ENCODE measurements at places on chromosomes 4 and X. TPM values are rescaled to one million over a fixed set of nuclear protein-coding genes. Genes with fewer than 3 reads are reported as not detected.

FGD1 gene
- total RNA-seq: 2.9 TPM

CXCL11 gene
- total RNA-seq: 0.52 TPM

IQSEC2 gene
- total RNA-seq: 30.3 TPM

FHIP1A gene
- total RNA-seq: 20.8 TPM

SPIN4 gene
- total RNA-seq: 3.9 TPM

USP51 gene
- total RNA-seq: 0.99 TPM

PITX2 gene
- total RNA-seq: not detected

LEF1 gene
- 1.6 TPM for total RNA-seq

UBA6 gene
- 13.7 TPM for total RNA-seq

IL13RA2 gene
- total RNA-seq: not detected

AKAP4 gene
- not detected for total RNA-seq

TCEAL9 gene
- total RNA-seq: 37.9 TPM

VCX3A gene
- total RNA-seq: not detected

GLRA3 gene
- total RNA-seq: 0.26 TPM

FHL1 gene
- total RNA-seq: 40.2 TPM

PHOX2B gene
- not detected for total RNA-seq

CLTRN gene
- total RNA-seq: 1.6 TPM

EDNRA gene
- total RNA-seq: 1.3 TPM

- no peak overlapping the region for H3K4me3 ChIP-seq
- DNase-seq: no peak
- H3K36me3 ChIP-seq: no peaks in the 10 kb centered on the region
- no peak overlapping the region for H3K27ac ChIP-seq
- no peaks in the 10 kb centered on the region for H3K27me3 ChIP-seq
Measured at GRCh38 chr4:20752641-20753040, 52.4 kb downstream of the PACRGL start.

- peak; percentile 17 for DNase-seq
- no peak overlapping the region for H3K4me3 ChIP-seq
- H3K36me3 ChIP-seq: no peaks in the 10 kb centered on the region
- H3K4me1 ChIP-seq: peaks cover 21% of the 10 kb centered on the region
- H3K27me3 ChIP-seq: no peaks in the 10 kb centered on the region
Measured at GRCh38 chr4:1369479-1370079, 22.6 kb downstream of the UVSSA start.

DNA sequence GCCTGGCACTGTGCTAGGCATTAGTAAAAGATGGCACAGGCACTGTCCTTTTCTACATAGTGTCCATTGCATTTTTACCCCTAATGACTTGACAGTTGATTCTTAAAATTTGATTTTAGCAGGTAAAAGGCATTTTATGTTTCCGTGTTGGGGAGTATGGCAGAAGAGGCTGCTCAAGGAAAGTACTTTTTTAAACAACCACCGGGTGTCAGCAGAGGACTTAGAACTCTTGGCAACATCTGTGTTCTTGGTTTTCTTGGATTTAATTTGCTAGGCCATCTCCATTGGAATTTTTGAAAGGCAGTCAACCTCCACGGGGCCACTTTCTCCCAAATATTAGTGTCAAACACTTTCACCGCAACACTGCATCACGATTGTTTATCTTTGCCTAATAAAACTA lies 102.9 kb downstream of the TSPAN7 start:
- peak; percentile 14 for DNase-seq
- H3K27ac ChIP-seq: no peak overlapping the region
- H3K36me3 ChIP-seq: no peaks in the 10 kb centered on the region
- H3K4me1 ChIP-seq: peaks cover 16% of the 10 kb centered on the region
- no peak overlapping the region for H3K4me3 ChIP-seq

- H3K4me1 ChIP-seq: no peaks in the 10 kb centered on the region
- H3K27ac ChIP-seq: no peak overlapping the region
- no peaks in the 10 kb centered on the region for H3K36me3 ChIP-seq
- H3K27me3 ChIP-seq: no peaks in the 10 kb centered on the region
Measured at GRCh38 chr4:35938936-35939335, 305.4 kb downstream of the ARAP2 start.

DNA sequence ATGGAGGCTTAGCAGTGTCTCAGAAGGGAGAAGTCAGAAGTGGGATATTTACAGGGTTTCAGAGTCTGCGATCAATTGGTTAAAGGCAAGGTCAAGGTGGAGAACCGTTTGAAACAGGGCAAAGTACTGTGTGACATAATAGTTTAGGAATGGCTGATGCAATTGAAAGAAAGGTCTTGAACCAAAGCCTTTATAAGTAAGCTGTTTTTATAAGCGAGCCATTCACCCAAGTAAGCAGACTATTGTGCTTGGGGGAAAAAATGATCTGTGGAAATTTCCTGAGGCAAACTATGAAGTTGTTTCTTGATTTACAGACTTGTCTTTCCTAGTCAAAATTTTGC lies 327.3 kb downstream of the CAMK2D start:
- no peak overlapping the region for H3K27ac ChIP-seq
- H3K4me3 ChIP-seq: no peak overlapping the region
- no peaks in the 10 kb centered on the region for H3K27me3 ChIP-seq
- H3K4me1 ChIP-seq: no peaks in the 10 kb centered on the region
- no peaks in the 10 kb centered on the region for H3K36me3 ChIP-seq
- no peak for DNase-seq

- H3K27ac ChIP-seq: peak overlapping the region; percentile 56
- no peaks in the 10 kb centered on the region for H3K27me3 ChIP-seq
- H3K4me1 ChIP-seq: peaks cover 19% of the 10 kb centered on the region
- no peak overlapping the region for H3K4me3 ChIP-seq
Measured at GRCh38 chr4:119189638-119190037, 22.9 kb upstream of the USP53 start.

DNA sequence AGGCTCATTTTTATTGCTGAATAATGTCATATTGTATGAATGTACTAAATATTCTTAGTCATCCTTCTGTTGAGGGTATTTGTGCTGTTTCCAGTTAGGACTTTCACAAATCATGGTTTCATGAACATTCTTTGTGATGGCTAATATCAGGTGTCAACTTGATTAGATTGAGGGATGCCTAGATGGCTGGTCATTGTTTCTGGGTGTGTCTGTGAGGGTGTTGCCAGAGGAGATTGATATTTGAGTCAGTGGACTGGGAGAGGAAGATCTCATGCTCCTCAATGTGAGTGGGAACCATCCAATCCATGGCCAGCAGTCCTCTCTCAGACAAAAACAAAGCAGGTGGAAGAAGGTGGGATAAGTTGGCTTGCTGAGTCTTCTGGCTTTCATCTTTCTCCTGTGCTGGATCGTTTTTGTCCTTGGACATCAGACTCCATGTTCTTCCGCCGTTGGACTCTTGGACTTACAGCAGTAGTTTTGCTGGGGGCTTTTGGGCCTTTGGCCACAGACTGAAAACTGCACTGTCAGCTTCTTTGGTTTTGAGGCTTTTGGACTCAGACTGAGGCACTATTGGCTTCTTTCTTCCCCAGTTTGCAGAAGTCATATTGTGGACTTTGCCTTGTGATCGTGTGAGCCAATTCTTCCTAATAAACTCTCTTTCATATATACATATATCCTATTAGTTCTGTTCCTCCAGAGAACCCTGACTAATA lies 11.9 kb upstream of the HS3ST1 start:
- no peaks in the 10 kb centered on the region for H3K4me1 ChIP-seq
- H3K4me3 ChIP-seq: no peak overlapping the region
- no peaks in the 10 kb centered on the region for H3K27me3 ChIP-seq
- no peak overlapping the region for H3K27ac ChIP-seq

DNA sequence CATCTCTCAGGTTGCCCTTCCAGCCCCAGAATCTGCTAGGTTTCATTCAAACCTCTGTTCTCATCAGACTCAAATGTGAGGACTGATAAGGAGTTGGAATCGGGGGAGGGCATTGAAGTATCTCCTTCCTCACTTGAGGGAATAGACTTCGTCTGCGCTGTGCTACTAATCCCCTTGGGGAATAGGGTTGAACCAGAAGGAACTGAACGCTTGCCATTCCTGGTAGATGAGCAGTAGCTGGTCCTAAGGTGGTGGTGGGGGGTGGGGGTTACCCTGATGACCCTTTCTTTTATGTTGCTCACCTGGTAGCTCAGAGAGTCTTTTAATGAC lies 692 bp upstream of the SLC9A7 start:
- H3K4me1 ChIP-seq: peaks cover 5% of the 10 kb centered on the region
- H3K4me3 ChIP-seq: no peak overlapping the region
- peak overlapping the region; percentile 78 for H3K27ac ChIP-seq
- no peaks in the 10 kb centered on the region for H3K36me3 ChIP-seq
- no peaks in the 10 kb centered on the region for H3K27me3 ChIP-seq

GRCh38 chr4:98996056-98996764 lies 689 bp downstream of the METAP1 start:
- H3K4me3 ChIP-seq: peak overlapping the region; percentile 83
- peaks cover 18% of the 10 kb centered on the region for H3K4me1 ChIP-seq
- no peaks in the 10 kb centered on the region for H3K36me3 ChIP-seq
- no peaks in the 10 kb centered on the region for H3K27me3 ChIP-seq
- peak; percentile 22 for DNase-seq
- H3K27ac ChIP-seq: peak overlapping the region; percentile 86

- no peaks in the 10 kb centered on the region for H3K36me3 ChIP-seq
- H3K4me1 ChIP-seq: no peaks in the 10 kb centered on the region
- no peak for DNase-seq
- H3K27ac ChIP-seq: no peak overlapping the region
- H3K27me3 ChIP-seq: no peaks in the 10 kb centered on the region
Measured at GRCh38 chr4:156643826-156644225, 327.8 kb downstream of the PDGFC start.

DNA sequence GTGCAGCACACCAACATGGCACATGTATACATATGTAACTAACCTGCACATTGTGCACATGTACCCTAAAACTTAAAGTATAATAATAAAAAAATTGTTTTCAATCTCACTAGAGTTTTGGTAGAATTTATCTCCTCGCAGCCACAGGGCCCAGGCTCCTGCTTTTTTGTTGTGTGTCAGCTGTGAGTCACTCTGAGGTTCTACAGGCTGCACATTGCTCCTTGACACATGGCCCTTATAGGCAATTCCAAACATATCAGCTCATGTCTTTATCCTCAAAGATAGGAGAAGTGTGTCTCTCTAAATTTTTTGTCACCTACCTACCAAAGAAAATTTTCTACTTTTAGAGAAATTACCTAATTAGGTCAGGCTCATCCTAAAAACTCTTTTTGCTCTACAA lies 252.1 kb upstream of the ADGRL3 start:
- DNase-seq: no peak
- H3K27ac ChIP-seq: no peak overlapping the region

DNA sequence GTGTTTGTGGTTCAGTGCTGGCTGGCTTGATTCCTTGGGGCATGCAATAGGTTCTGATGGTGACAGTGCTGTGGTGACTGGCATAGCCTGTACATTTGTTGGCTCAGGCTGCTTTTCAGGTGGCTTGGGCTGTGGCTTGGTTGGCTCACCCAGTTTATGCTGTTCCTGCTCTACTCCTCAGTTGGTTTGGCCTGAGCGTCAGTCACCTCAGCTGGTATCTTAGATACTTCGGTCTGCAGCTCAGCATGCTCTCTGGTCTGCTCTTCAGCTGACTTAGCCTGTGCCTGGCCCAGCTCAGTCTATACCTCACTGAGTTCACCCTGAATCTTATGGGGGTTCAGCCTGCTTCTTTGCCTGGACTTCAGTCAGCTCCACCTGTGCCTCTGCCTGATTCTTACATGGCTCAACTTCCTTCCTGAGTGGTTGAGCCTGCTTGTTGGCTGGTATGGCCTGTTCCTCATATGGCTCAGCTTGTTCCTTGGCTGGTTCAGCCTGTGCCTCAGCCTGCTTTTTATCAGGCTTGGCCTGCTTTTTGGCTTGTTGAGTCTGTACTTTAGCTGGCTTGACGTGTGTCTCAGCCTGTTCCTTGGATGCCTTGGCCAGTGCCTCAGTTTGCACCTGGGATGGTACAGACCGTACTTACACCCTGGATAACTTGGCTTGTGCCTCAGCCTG lies 170.6 kb downstream of the MSN start:
- no peaks in the 10 kb centered on the region for H3K36me3 ChIP-seq
- no peaks in the 10 kb centered on the region for H3K4me1 ChIP-seq
- DNase-seq: no peak
- H3K4me3 ChIP-seq: no peak overlapping the region
- H3K27ac ChIP-seq: no peak overlapping the region
- H3K27me3 ChIP-seq: no peaks in the 10 kb centered on the region

GRCh38 chr4:186159613-186160012 lies 31.8 kb upstream of the CYP4V2 start:
- H3K36me3 ChIP-seq: no peaks in the 10 kb centered on the region
- no peaks in the 10 kb centered on the region for H3K4me1 ChIP-seq
- DNase-seq: no peak
- H3K27me3 ChIP-seq: no peaks in the 10 kb centered on the region
- H3K4me3 ChIP-seq: no peak overlapping the region

DNA sequence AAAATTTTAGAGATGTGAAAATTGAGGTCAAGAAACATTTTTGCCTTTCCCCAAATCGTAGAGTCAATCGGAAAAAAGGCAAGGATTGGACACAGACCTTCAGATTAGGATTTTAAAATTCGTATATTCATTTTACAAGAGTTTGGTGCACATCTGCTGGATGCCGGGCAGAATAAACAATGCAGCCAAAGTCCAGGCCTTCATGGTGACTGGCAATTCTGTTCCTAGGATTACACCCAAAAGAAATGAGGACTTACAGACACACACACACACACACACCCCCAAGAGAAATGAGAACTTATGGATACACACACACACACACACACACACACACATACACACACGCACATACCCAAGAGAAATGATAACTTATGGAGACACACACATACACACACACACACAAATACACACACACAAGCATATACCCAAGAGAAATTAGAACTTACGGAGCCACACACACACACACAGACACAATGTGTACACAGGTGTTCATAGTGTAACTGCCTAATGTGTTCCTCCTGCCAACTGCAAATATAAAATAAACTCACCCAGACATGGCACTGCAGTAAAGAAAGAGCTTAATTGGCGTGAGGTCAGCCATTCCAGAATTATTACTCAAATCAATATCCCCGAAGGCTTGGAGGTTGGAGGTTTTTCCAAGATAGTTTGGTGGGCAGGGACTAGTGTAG lies 165.7 kb upstream of the STS start:
- no peak overlapping the region for H3K4me3 ChIP-seq
- H3K27me3 ChIP-seq: no peaks in the 10 kb centered on the region
- H3K36me3 ChIP-seq: no peaks in the 10 kb centered on the region
- no peak for DNase-seq

DNA sequence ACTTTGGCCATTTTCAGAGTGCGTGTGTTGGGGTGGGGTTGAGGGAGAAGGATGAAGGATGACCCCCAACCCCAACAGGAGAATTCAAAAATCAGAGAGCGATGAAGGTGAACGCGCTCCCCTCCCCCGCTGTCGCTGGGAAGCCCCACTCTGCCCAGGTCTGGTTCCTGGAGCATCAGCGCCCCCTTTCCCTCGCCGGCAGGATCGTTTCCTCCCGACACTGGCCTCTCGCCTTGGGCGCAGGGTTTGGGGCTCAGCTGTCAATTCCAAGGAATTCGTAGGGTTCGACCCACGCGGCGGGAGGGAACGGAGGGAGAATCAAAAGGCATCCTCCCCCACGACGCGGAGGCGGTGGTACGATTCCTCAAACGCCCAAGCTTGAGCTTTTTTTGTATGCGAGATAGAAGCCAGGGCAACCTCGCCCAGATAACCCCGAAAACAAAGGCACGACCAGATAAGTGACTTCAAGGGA lies 1.0 kb upstream of the PDGFRA start:
- H3K27ac ChIP-seq: no peak overlapping the region
- peaks cover 76% of the 10 kb centered on the region for H3K27me3 ChIP-seq
- H3K4me3 ChIP-seq: no peak overlapping the region

- DNase-seq: no peak
- no peaks in the 10 kb centered on the region for H3K27me3 ChIP-seq
- H3K27ac ChIP-seq: no peak overlapping the region
- no peaks in the 10 kb centered on the region for H3K4me1 ChIP-seq
Measured at GRCh38 chrX:15751155-15751819, 13.2 kb downstream of the CA5B start.

GRCh38 chr4:96035727-96036126 lies 195.8 kb downstream of the PDHA2 start:
- H3K27ac ChIP-seq: no peak overlapping the region
- no peaks in the 10 kb centered on the region for H3K27me3 ChIP-seq
- H3K36me3 ChIP-seq: no peaks in the 10 kb centered on the region
- no peaks in the 10 kb centered on the region for H3K4me1 ChIP-seq
- no peak overlapping the region for H3K4me3 ChIP-seq

Data from body of pancreas (tissue), 4 donors.